MG63 (cell line): ENCODE measurements at places on chromosomes 2 and 18. TPM values are rescaled to one million over a fixed set of nuclear protein-coding genes. Genes with fewer than 3 reads are reported as not detected.

The MGAT4A gene
- 0.89 and 2.2 TPM in 2 replicates for total RNA-seq

The CTAGE1 gene
- total RNA-seq, result not detected in 2 replicates

The RBM43 gene
- 1.9 and 3.8 TPM in 2 replicates for total RNA-seq

The TCF23 gene
- not detected in 2 replicates for total RNA-seq

The CPS1 gene
- 6.3 and 11.4 TPM in 2 replicates for total RNA-seq

The CD8B gene
- total RNA-seq, result not detected in 2 replicates

The UBE2E3 gene
- 55.2 and 126 TPM in 2 replicates for total RNA-seq

The FBXO36 gene
- total RNA-seq, result 0.56 and 0.74 TPM in 2 replicates

The LRRC30 gene
- total RNA-seq, result not detected in 2 replicates

The RND3 gene
- 55.5 and 87.8 TPM in 2 replicates for total RNA-seq

The TYW5 gene
- total RNA-seq, result 1.2 and 3.6 TPM in 2 replicates

The C2orf78 gene
- total RNA-seq, result not detected in 2 replicates

The IL1R2 gene
- not detected in 2 replicates for total RNA-seq

The FOXD4L1 gene
- total RNA-seq, result not detected in 2 replicates

The SKOR2 gene
- not detected in 2 replicates for total RNA-seq

The SPR gene
- total RNA-seq, result 57.7 and 57.8 TPM in 2 replicates
